ENCODE measurements at places on chromosomes 2 and 18.

GRCh38 chr18:45940724-45941123, 26.4 kb downstream of the EPG5 start:
- no peak for DNase-seq

GRCh38 chr2:234288974-234289455, 207.9 kb downstream of the ARL4C start:
- DNase-seq: no peak

- DNase-seq: no peak
Measured at GRCh38 chr2:74537140-74537539, 7.4 kb downstream of the HTRA2 start.

DNA sequence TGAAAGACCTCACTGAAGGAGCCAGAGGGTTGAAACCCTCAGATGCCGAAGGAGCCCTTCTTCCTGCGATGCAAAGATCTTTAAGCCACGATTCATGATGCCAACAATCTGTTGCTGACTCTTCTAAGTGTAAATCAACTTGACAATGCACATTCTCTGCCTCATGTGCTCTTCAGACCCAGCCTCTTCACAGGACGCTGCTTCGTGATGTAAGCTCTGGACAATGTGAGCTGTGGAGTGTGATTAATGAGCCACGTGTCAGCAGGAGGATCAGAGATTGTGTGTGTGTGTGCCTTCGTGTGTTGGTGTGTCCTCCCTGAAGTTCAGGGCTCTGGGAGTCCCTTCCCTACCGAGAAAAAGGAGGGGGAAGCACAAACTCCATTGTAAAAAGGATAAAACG, 26.5 kb upstream of the TWIST2 start:
- DNase-seq: no peak

- no peak for DNase-seq
Measured at GRCh38 chr18:79707671-79708070, 28.1 kb downstream of the CTDP1 start.

DNA sequence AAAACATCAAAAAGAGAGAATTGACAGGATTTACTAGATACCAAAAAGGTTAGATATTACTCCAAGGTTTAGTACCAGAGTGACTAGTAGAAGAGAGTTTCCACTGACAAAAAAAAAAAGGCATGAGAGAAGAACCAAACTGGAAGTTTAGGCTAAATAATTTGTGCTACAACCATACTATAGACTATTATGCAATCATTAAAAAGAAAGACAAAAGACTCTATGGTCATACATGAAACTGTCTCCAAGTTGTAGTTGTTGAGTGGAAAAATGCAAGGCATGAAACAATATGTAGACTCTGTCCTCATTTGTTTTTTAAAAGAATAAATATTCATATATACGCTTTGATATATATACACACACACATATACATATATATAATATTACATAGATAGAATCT, 1.7 kb upstream of the EXOC6B start:
- DNase-seq: no peak

DNA sequence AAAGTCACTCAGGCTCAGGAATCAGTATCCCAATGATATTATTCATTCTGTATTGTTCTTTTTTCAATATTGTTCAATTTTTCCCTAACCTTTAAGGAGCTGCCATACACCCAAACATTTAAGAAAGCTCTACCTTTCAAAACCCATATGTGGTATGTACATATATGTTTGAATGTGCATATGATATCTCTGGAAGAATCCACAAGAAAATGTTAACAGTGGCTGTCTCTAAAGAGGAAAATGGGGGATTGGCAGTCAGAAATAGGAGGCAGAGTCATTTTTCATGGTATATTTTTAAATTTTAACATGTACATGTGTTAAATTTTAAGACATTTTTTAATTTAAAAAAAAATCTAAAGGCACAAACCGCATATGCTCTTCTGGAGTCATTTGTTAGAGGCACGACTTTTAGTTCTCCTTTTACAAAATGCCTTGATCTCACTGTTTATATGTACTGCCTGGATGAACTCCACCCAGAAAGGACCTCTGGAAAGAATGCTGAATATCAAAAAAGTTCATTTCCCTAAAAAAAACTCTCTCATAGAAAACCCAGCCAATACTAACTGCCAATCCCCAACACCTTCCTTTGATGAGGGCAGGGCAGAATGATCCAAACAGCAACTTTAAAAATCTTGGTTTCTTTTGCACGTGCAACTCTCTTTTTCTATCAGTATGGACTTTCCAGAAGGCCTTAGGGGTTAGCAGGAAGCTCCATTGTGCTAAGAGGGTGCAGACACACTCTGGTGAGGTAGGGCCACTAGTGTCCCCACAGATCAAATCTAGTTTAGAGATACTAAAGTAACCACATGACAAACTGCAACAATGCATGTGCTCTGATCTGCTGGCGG, 23.6 kb downstream of the KCTD1 start:
- DNase-seq: no peak

- DNase-seq: no peak
Measured at GRCh38 chr2:219120082-219120481, 40.5 kb downstream of the NHEJ1 start.

- DNase-seq: no peak
Measured at GRCh38 chr2:46632349-46632748, 153.0 kb downstream of the TMEM247 start.

- DNase-seq: no peak
Measured at GRCh38 chr2:219886615-219887014, 259.2 kb downstream of the SLC4A3 start.

- DNase-seq: no peak
Measured at GRCh38 chr2:233262562-233262961, 11.1 kb downstream of the ATG16L1 start.

GRCh38 chr2:230849633-230850357, 14.9 kb upstream of the ITM2C start:
- DNase-seq: peak; percentile 42

- DNase-seq: no peak
Measured at GRCh38 chr2:5587766-5588165, 104.4 kb upstream of the SOX11 start.

- DNase-seq: no peak
Measured at GRCh38 chr2:19673213-19673791, 228.5 kb downstream of the TTC32 start.

DNA sequence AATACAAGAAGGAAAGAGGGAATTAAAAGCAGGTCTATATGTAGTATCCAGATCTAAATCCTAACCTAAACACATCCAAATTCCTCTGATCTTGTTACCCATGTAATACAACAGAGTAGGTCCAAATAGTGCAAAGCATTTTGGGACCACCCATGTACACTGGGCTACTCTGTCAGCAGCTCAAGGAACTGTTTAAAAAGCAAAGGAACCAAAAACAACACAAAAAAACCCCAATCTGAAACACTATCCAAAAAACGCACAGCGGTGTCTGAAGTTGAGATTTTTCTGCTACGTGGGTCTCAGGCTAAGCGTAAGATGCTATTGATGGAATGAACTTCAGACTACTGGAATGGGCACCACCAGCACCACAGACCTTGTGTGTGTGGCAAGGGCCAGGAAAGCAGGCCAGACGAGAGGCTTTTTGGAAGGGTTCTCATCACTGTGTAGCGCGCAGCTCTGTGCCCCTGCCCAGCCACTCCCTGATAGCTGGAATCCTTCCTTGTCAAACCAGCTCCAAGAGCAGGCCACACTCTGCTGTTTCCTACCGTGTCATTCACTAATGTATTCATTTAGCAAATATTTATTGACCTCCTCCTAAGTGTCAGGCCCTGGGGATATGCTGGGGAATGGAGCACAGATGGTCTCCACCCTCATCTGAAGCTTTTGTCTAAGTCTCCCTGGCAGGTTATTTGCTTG, 101.4 kb downstream of the COLEC12 start:
- no peak for DNase-seq

DNA sequence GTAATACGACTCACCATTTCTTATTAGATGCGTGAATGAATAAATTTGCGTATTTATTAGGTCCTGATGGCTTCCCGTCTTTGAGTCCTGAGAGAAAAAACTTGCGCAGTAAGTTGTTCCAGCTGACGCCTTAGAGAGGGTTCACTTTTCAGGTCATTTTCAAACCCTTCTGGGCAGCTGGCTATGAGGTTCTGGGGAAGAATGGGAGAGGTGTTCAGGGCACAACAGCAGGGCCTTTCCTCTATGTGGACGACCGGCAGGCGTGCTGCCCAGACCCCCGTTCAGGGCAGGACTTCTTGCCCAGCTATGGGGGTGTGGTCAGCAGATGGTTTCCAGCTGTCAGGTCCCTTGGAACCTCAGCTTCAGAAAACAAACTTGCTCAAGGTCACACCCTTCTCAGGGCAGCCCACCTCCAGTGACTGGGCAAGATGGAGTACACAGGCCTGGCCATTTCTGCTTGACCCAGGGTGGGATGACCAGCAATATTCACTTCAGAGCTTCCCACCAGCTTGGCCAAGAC, 61.1 kb upstream of the TNP1 start:
- no peak for DNase-seq
